ENCODE measurements at places on chromosomes 3 and 15. TPM values are rescaled to one million over a fixed set of nuclear protein-coding genes. Genes with fewer than 3 reads are reported as not detected.

Gene ARPIN
- total RNA-seq = 18.2 TPM

Gene B3GNT5
- total RNA-seq = 19.9 TPM

Gene SNRPA1
- total RNA-seq = 35.7 TPM

Gene CLDN18
- not detected for total RNA-seq

Gene TRIM42
- total RNA-seq = not detected

Gene SHC4
- 61.8 TPM for total RNA-seq

- DNase-seq = no peak
These were observed 88.3 kb downstream of the PDZRN3 start for GRCh38 chr3:73536336-73536895.

DNA sequence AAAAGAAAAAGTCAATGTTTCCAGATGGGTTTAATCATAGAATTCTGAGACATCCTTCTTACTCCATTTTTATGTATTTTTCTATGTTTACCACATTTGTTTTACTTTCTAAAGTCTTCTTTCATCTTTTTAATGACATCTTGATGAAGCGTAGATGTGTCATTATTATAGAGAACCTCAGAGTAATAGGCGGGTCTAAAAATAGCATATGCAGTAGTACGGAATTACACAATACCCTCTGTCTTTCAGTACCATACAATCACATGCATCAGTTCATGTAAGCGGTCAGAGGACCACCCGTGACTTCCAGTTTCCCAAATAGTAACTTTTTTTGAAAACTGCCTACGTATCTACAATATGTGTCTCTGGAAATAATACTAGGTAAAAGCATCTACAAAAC is 224.0 kb downstream of the PLOD2 start:
- DNase-seq = no peak

DNA sequence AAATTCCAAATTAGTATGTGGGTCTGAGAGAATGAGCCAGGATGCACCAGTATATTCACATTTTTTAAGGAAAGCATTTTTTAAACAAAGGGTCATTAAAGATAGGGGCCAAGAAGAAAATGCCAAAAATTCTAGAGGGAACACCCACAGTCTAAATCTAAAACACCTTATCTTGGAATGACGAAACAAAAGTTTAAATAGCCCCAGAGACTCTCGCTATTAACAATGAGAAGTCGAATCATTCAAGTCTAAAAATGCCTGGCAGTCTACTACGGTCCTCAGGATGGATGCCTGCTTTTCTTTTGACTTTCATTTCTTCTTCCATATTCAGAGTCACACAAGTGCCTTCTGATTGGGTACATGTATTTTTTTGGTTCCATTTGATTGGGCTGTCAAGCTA is 66.3 kb downstream of the SSUH2 start:
- DNase-seq = no peak

DNA sequence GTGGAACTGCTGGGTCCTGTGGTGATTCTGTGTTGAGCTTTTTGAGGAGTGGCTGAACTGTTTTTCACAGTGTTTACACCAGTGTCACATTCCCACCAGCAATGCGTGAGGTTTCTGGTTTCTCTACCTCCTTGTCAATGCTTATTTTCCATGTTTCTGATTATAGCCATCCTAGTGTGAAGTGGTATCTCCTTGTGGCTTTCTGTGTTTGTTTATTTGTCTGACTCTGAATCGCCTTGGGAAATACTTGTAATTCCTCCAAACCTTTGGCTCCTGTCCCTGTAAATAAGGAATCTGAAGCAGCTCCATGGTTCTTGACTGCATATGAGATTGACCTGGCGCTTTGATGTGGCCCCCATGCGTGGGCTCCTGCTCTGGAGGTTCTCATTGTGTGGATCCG is 20.6 kb downstream of the FAN1 start:
- DNase-seq = no peak

DNA sequence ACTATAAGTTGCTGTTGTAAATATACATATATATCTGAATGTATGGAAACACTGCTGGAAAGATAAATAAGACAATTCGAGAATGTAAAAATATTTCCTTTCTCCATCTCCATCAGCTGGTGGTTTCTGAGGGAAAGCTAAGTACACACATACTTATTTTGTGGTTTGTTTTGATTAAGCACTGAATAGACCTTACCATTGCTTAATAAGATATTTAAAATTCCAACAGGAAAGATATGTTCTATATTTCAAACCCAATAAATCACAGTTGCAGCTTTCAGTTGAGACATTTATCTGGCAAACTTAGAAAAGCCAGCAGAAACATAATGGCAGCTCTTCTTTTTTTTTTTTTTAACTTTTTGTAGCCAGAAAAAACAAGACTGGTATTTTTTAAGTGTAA is 160.4 kb downstream of the VGLL3 start:
- DNase-seq = no peak

DNA sequence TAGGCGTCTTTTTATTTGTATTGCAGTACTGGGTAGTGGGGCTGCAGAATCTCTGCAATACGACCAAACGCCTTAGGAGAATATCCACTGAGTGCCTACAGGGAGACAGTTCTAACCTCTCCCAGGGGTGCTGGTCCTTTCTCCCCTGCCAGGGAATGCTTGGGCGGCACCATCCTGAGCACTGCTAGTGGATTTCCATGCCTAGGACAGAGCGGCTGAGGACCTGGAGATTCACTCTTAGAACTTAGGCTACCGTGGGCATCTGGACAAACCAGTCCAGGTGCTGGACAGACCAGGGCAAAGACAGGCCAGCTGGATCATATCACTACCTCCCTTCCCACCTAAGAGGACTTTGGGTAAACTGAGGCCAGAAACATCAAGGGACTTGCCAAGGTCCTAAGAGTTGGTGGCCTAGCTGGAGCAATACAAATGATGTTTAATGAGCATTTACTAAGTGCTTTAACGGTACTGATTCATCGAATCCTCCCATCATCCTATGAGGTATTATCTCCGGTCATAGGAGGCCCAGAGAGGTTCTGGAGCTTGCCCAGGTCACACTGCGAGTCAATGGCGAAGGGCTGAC is 902 bp downstream of the TMEM44 start:
- no peak for DNase-seq

- no peak for DNase-seq
These were observed at the start of gene CCDC54 for GRCh38 chr3:107377151-107377550. CCDC54 (plus strand) TSS chr3:107377439; CDS start chr3:107377588, 149 bp downstream.

- DNase-seq = no peak
These were observed 6.5 kb downstream of the FOXP1 start for GRCh38 chr3:71577011-71577410.

DNA sequence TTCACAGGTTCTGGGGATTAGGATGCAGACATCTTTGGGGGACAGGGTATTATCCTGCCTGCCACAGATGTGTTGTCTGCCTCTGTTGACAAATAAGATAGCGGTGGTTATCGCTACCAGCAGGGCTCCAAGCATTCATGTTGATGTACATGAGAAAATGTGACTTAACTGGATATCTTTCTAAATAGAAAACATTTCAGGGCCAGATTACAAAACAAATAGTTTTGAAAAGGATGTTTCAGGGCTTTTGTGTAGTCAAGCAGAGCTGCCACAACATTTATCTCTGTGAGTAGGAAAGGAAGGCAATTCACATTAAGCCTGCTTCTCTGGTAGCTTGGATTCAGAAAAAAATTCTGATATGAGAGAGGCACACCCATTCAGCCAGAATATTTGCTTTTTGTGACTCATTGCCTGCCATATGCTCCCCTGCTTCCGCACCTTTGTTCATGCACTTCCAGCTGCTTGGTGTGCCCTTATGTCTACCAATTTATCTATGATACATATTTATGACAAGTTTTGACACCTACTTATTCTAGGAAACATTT is 22.8 kb downstream of the PLS1 start:
- DNase-seq = no peak

- no peak for DNase-seq
These were observed 49.9 kb downstream of the CASR start for GRCh38 chr3:122233101-122233952.

GRCh38 chr3:33442190-33442589 is 2.0 kb upstream of the UBP1 start:
- no peak for DNase-seq

DNA sequence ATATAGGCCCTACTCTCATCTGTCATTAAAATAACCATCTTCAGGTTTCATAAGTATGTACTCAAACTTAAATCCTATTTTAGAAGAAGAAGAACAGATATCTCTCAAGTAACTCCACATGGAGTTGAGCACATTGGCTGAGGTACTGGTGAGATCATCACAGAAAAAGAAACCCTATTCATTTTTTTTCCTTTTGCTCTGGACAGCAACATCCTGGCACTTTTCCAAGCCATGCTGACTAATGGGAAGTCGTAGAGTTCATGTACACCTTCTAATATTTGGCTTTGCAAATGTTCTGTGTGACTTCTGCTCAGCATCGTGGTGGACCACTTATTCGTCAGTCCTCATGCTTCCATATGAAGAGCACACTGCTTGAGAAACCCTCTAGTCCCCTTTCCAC is 336.0 kb upstream of the KCNH8 start:
- no peak for DNase-seq

Data from chondrocyte (in vitro differentiated cells).